ENCODE measurements at places on chromosomes 16 and 17. TPM values are rescaled to one million over a fixed set of nuclear protein-coding genes. Genes with fewer than 3 reads are reported as not detected.

Gene TMEM92
- total RNA-seq, result not detected

Gene KRT36
- total RNA-seq, result not detected

Gene RILP
- total RNA-seq, result 60.5 TPM

Gene SDK2
- 0.72 TPM for total RNA-seq

Gene HSF4
- 38.6 TPM for total RNA-seq

DNA sequence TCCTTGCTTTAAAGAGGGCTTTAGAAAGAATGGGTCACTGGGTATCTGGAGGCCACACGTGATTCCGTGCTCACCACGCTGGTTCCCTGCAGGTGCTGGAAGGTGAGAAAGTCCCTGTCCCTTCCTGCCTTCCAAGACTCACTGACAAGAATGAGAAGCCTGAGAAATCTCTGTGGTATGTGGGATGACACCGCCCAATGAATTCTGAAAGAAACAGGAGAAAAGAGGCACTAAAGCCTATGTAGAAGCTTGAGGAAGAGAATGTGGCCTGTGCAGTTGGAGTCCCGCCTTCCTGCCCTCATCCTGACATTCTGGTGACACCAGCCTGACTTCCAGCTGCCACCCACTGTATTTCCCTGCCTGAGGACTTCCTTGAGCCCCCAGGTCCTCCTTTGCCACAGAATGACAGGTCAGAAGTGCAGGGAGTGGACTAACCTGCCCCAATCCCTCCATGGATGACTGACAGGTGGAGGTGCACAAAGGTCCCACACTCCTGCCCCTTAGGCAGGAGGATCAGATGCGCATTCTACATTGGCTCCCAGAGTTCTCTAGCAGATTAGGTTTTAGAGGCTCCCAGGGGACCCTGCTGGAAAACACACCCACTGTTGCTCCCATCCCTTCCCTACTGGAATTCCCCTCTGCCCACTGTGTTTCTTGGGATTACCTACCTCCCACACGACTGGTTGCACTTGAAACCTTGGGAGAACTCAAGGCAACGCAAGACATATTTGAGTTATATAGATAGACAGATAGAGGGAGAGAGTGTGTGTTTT is 38.6 kb upstream of the TENT4B start:
- no peak for DNase-seq

DNA sequence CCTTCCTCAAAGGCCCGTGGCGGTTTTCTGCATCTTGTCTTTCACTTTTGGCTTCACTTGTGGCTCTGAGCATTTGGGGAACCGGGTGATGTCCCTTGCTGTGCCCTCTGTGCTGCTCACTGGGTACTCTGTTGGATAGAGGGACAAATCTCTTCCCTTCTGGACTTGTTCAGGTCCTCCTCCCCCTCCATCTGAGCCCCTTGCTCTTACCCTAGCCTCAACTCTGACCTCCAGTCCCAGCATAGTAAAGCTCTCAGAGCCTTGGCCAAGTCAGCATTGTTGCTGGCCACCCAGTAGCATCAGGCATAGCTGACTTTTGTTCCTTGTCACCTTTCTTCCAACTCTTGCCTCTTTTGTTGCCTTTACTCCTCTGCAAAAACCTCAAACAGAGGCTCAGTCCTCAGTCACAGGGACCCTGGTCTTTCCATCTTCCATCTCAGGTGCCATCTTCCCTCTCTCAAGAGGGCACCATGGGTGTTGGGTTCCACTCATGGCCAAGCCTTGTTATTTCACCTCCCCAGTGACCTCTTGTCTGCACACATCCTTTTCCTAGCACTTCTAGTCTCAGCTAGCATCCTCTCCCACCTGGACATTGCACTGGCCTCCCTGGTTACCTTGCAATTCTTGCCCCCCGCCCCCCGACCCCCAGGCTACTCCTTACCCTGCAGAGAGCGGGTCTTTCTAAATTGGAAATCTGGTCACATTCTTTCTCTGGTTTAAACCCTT is 393 bp upstream of the PSMB10 start:
- no peak for DNase-seq

- no peak for DNase-seq
Measured at GRCh38 chr16:67456391-67457081, 24.4 kb downstream of the ATP6V0D1 start.

GRCh38 chr17:50203086-50203485 is 1.7 kb upstream of the COL1A1 start:
- no peak for DNase-seq

DNA sequence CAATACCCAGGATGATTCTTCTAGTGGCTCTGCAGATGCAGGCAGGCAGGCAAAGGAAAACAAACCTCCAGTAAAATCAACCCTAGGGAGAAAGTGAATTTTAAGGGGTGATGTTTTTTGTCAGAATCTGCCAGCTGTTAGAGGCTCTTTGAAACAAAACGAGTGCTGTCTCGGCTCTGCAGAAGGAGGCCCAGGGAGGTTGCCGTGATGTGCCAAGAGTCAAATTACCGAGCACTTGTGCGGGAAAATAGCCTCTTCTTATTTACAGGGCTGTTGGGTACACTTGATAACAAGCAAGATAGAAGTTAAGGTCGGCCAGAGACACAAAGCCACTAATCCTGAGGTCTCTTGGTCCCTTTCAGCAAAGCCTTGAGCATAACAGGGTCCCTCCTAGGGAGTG is 68.9 kb upstream of the EEF2KMT start:
- no peak for DNase-seq
